Cortex of kidney (tissue), 1 donor: ENCODE measurements at places on chromosomes 3 and 15.

DNA sequence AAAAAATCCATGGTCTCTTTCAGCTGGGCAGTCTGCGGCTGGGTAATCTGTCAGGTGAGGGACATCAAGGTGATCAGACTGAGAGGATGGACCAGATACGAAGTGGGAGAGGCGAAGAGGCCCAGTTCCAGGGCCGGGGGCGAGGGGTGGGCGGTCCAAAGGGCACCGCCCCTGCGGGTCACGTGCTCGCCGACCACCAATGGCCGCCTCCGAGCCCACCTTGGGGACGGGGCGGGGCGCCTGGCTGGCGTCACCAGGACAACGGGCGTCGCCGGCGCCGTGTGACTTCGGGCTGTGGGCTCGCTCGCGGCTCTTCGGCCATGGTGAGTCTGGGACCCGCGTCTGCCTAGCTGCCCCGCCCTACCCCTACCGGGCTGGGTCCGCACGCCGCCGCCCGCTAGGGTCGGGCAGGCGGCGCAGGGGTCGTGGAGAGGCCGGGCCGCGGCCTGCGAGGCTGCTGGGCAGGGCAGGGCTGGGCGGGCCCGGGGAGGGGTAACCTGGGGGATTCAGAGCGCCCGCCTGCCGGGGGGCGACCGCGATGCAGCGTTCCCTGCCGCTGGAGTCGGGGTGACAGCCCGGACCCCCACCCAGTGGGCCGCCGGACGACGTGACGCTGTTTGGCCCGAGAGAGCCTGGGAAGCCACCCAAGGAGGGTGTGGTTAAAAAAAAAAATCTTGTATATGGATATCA lies at the start of gene FBXL2:
Gene FBXL2, plus strand, starts transcription at position 250 of the 690 bp plus-strand sequence. Its CDS starts 71 bp downstream, at position 321.
- DNase-seq: no peak

- no peak for DNase-seq
Measured at GRCh38 chr15:74804935-74805334, 7.7 kb upstream of the LMAN1L start.

GRCh38 chr3:184551614-184552256 lies 9.8 kb upstream of the EPHB3 start:
- no peak for DNase-seq

- no peak for DNase-seq
Measured at GRCh38 chr15:39852250-39852649, 67.8 kb downstream of the GPR176 start.

- no peak for DNase-seq
Measured at GRCh38 chr3:115712871-115713270, 89.6 kb downstream of the GAP43 start.

- no peak for DNase-seq
Measured at GRCh38 chr3:62046326-62046725, 327.0 kb downstream of the FEZF2 start.

GRCh38 chr3:134237454-134238145 lies 13.1 kb downstream of the RYK start:
- no peak for DNase-seq

- no peak for DNase-seq
Measured at GRCh38 chr3:49133226-49133951, 539 bp upstream of the LAMB2 start.

DNA sequence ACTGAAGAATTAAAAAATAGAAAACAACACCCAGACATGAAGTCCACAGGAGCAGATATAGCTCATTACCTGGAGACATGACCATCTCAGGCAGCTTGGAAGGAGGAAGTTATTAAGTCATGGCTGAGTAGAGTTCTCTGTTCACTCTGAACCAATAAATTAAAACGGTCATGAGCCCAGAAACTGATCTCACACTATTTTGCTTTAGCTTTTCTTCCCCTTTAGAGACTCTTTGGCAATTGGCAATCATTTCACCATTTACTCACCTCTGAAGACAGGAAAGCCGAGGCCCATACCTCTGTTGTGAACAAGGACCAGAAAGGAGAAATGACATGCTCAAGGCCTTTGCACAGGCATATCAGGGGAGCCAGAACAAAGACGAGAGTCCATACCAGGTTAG lies 26.6 kb downstream of the CLDN18 start:
- DNase-seq: no peak

GRCh38 chr15:71444866-71445590 lies 329.8 kb downstream of the THSD4 start:
- no peak for DNase-seq

- DNase-seq: no peak
Measured at GRCh38 chr15:39131609-39132008, 449.3 kb upstream of the THBS1 start.

GRCh38 chr3:177596248-177596815 lies 399.1 kb upstream of the TBL1XR1 start:
- DNase-seq: no peak

GRCh38 chr15:43518197-43518761 lies 871 bp downstream of the MAP1A start:
- DNase-seq: no peak

DNA sequence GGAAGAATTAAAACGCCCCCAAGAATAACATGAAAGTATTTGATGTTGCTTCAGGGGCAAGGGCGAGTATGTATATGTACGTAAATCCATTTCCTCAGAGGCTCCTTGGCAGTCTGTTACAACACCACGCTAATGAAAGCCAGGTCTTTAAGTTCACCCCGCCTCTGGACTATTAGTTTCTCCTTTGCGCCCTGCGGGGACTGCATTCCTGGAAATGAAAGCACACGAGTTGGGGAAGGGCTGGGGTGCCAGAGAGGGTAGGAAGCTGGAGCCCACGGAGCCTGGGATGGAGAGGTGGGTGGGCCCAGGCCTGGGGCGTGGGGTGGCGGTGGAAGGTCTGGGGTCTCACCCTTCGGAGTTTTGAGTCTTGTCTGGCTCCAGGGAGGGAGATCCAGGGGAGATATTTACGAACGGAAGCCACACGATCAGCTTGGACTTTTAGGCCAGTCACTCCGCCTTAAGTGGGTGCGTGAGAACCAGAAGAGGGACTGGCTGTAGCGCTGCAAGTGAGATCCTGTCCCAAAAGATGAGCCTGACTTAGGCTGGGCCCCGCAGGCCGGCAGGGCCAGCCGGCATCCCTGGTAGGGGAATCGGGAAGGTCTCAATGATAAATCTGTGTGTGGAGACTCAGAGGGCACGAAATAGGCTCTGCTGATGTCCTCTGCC lies 1.6 kb upstream of the PLCL2 start:
- DNase-seq: no peak

DNA sequence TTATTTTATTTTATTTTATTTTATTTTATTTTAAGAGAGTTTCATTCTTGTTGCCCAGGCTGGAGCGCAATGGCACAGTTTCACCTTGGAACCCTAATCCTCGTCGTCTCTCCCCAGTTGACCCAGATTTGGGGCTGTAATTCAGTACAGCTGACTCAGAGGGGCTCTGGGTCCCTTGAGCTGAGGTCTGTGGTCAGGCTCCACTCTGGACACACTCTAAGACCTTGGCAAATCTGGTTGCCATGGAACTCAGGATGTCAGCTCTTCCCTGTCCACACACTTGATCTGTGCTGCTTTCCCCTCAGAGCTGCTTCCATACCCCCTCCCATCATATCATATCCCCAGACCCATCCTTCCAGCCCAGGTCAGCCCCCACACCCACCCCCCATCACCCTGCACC lies 675 bp upstream of the CYP11A1 start:
- no peak for DNase-seq

DNA sequence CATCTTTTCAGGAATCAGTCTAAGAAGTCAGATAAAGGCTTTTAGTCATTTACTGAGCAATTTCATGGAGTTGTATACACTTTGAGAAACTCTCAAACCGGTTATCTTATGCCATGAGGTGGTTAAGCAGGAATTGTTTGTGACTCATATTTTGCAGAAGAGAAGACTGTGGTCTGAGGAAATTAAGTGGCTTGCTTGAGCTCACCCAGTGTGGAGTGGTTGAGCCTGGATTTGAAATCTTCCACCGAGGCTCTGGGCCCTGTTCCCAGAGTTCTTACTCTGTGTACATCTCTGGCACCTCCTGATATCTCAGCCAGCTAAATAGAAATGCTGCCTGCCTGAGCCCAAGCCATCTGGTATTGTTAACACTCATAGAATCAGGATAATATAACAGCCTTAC lies 37.8 kb upstream of the BCL6 start:
- DNase-seq: no peak

DNA sequence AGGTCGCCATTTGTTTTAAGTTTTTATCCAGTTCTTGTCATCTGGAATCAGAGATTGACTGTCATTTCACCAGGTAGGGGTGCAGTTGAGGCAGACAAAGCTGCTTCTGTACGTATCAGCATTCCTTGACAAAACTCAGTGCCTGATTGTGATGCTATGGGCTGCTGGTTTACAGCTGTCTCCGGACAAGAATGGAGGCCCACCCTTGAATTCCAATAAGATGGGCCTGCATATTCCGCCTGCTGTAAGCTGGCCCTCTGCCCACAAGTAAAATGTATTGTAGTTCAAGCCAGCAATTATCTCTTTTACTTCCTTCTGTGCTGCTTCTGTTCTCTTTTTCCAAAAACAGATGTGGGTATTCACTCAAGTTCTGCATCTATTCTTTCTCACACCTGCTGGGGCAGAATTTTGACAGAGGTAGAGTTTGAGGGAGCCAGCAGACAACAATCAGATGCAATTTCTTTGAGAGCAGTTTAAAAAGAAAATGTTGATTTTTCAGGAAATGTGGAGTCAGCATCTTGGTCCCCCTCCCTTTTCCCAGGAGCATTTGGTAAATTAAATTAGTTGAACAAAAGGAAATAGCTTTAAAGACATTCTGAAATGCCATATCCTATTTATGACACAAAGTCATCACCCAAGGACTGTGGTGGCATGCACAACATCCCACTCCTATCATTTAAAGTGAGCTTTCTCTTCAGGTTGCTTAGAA lies 53.5 kb downstream of the IQCH start:
- no peak for DNase-seq

GRCh38 chr3:45226206-45226915 lies at the start of gene TMEM158:
TSS of gene TMEM158 (minus strand) at chr3:45226287. CDS start at chr3:45226027, 260 bp downstream.
- no peak for DNase-seq

GRCh38 chr3:122406198-122406597 lies 9.7 kb downstream of the WDR5B start:
- DNase-seq: no peak

DNA sequence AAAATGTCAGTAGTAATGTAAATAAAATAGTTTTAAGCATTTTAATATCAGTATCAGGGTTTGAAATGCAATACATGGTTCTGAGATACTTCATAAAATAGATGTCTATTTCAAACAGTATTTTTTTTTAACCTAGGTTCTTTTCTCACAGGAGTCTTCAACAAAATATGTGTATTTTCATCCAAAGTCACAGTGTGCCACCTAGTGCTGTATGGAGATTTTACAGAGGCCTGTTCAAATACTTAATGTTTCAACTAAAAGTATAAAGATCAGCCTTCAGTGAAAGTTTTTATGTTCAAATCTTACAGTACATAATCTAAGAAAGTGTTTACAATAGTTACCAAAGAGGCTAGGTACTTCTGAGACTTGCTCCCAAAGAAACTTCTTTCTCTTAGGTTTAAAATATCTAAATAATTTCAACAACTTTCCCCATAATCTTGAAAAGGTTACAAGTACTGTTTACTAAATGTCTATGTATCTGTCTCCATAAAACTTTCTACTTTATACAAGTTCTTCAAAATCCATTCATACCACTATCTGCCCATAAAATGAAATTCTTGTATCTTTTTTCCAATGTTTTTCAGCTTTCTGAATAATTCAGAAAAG lies 38.3 kb downstream of the SCAPER start:
- no peak for DNase-seq

DNA sequence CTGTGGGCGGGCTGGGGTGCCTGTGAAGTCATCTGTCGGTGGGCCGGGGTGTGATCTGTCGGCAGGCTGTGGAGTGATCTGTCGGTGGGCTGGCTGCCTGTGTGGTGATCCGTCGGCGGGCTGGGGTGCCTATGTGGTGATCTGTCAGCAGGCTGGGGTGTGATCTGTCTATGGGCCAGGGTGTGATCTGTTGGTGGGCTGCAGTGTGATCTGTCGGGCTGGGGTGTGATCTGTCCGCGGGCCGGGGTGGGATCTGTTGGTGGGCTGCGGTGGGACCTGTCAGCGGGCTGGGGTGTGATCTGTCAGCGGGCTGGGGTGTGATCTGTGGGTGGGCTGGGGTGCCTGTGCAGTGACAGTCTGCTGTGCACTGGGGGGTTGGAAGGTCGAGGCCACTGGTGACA lies 204.5 kb downstream of the XXYLT1 start:
- no peak for DNase-seq

DNA sequence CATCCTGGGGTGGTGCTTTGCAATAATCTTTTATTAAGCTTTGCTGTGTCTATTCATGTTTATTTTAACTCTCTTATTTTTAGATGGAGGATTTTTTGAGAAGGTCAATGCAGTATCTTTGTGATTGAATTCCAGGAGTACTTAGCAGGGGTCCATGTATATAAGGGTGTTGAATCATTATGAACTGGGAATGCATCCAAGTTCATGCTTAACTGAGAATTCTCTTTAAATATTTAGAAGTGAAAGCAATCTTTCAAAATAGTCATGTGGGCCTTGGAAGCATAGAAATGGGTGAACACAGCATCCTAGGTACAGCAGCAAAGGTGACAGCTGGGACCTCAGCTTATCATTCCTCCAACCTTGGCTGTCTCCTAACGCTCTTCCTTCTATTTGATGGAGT lies 27.3 kb downstream of the SPTSSB start:
- DNase-seq: no peak

- no peak for DNase-seq
Measured at GRCh38 chr3:102661707-102662497, 227.1 kb downstream of the ZPLD1 start.

DNA sequence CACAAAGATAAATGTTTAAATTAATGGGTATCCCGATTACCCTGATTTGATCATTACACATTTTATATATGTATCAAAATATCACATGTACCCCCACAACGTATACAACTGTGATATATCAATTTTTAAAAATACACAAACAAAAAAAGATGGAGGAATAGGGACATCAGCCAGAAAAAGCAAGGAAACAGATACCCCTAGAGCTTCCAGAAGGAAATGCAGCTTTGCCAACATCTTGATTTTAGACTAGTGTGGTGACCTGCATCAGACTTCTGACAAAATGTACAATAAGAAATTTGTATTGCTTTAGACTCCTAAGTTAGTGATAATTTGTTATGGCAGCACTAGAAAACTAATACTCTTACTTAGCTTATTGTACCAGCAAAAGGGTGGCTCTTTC lies 483.8 kb downstream of the TUSC7 start:
- DNase-seq: no peak

DNA sequence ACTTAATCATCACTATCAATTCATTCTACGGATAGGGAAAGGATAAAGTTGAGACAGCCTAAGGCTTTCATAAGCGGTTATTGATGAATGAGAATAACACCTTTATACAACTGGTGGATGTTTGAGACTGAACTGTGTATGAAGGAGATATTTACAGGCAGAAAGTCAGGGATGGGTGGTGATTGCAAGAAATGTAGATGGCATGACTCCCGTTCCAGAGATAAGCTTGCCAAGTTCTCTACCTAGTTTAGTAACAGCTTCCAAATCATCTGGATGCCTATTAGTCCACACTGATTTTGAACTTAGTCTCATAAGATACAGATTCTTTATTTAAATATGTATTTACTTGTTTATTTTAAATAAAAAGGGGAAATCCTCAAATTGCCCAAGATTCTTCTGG lies 358.8 kb downstream of the GAP43 start:
- DNase-seq: no peak
